Pericardium fibroblast (primary cell): ENCODE measurements at places on chromosomes 6 and 20. TPM values are rescaled to one million over a fixed set of nuclear protein-coding genes. Genes with fewer than 3 reads are reported as not detected.

Gene VIP
- not detected in 2 replicates for total RNA-seq

Gene MAS1
- total RNA-seq, result under 0.01 TPM in 1 of 2 replicates, not detected in the other

Gene DEFB124
- 2.1 TPM in 1 of 2 replicates, not detected in the other for total RNA-seq

Gene STX11
- 0.17 and 6.1 TPM in 2 replicates for total RNA-seq
